ENCODE measurements at places on chromosomes 16 and 17.

DNA sequence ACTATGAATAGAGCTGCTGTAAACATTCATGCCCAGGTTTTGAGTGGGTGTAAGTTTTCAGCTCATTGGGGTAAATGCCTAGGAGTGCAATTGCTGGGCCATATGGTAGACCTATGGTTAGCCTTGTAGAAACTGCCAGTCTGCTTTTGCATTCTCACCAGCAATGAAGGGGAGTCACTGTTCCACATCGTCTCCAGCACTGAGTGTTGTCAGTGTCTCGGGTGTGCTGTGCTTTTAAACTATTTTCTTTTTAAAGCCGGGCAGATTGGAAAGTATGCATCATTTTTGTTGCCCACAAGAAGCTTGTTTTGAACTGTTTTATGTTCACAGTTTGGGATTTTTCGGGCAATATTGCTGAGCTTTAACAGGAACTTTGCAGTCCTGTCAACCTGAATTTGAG lies 7.9 kb downstream of the RMI2 start:
- no peak for DNase-seq

DNA sequence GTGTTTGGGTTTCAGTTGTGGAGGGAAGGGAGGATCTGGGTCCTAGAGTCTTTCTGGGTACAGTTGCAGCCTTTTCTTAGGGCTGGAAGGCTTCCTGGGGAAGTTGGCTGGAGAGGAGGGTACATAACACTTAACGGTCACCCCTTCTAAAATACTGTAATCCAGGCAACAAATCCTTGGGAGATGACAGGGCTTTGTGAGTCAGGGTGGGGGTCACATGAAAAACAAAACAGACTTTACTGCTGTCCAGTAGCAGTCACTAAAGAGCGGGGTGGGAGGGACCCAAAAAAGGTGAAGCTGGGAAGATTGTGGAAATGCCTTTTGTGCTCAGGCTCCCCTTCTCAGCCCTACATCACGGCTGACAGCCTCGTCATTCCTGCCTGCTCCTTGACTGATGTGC lies 6.3 kb downstream of the SAP30BP start:
- no peak for DNase-seq

DNA sequence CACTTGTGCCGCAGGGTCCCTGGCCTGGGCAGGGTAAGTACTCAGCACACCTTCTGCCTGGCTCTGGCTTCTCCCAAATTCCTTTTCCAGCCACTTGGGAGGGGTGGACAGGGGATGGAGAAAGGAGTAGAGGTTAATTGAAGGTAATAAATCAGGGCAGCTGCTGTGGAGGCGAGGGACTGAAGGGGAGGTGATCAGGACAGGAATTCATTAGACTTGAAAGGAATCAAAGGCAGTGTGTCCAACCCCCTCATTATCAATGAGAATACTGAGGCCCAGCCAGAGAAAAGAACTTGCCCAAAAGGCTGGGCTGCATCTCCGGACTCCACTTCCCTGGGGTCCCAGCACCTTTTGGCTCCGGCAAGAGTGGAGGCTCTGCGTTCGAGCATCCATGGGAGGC lies 2.4 kb downstream of the SOST start:
- no peak for DNase-seq

GRCh38 chr16:81006813-81007695 lies at the start of the genes CENPN and CMC2:
TSS of gene CENPN (plus strand) at chr16:81007214. CDS start at chr16:81011940, 4,726 bp downstream.
TSS of gene CMC2 (minus strand) at chr16:81006885. CDS start at chr16:80997394, 9,491 bp downstream.
- peak; percentile 98 for DNase-seq

- DNase-seq = no peak
Observed at GRCh38 chr16:11310634-11310977, 29.5 kb upstream of the PRM1 start.
